ENCODE measurements at places on chromosomes 3 and 15.
A peak's percentile ranks its signal among the peaks of the same experiment; 100 is the strongest.

GRCh38 chr3:170484869-170485268 is 66.2 kb downstream of the CLDN11 start:
- DNase-seq: no peak

DNA sequence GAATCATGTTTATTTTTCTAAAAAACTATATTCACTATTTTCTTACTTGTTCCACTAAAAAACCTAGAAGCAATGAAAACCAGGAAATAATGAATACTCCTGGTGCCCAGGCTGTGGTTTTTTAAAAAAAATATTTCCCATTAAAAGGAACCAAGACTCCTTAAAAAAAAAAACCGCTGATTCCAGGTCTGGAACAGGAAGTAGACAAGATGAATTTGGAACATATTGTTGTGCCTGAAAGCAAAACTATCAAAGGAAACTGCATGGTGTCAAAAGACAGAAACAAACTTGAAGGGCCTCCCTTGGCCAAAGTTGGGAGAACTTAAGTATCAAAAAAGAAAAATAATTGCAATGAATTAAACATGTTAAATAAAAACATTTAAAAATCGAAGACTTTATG is 245.3 kb upstream of the P2RY1 start:
- no peak for DNase-seq

DNA sequence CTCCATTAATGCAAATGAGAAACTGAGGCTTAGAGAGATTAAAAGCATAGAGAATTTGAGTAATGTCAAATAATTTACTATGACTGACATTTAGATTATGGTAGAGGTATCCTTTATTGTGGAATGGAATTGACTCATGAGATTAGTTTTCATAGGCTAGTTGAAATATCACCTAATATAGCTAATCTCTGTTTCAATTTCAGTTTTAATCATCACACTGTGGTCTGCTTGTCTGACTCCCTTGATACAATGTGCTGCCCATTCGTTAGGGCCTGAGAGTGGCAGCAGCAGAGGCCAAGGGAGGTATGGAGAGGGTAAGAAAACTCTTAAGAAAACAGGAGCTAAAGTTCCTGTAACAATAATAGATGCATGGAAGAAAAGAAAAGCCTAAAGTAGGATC is 13.2 kb upstream of the ZBTB20 start:
- no peak for DNase-seq

GRCh38 chr15:35290301-35290721 is 205.2 kb upstream of the NANOGP8 start:
- no peak for DNase-seq

GRCh38 chr3:115602194-115602593 is 21.1 kb upstream of the GAP43 start:
- no peak for DNase-seq

GRCh38 chr3:169283951-169284350 is 379.6 kb downstream of the MECOM start:
- no peak for DNase-seq

DNA sequence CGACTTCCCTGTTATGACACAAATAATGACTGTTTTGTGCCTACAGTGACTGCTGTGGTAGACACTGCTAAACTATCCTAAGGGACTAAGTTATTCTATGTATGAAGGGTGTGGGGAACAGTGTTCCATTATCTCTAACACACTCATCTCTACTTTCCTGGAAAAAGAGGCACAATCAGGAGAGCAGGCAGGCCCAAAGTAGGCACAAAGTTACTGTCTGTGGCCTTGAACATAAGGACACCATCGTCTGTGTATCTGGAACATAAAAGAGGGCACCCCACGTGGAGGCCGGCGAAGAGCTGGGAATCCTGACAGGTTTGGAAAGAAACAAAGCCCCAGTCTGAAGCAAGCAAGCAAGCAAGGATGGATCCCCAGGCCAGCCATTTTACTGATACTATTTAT is 1.5 kb downstream of the ABCC5 start:
- no peak for DNase-seq

GRCh38 chr3:16290827-16291196 is 25.8 kb downstream of the OXNAD1 start:
- no peak for DNase-seq

- no peak for DNase-seq
These were observed 12.3 kb upstream of the EHD4 start for GRCh38 chr15:41984622-41985021.

DNA sequence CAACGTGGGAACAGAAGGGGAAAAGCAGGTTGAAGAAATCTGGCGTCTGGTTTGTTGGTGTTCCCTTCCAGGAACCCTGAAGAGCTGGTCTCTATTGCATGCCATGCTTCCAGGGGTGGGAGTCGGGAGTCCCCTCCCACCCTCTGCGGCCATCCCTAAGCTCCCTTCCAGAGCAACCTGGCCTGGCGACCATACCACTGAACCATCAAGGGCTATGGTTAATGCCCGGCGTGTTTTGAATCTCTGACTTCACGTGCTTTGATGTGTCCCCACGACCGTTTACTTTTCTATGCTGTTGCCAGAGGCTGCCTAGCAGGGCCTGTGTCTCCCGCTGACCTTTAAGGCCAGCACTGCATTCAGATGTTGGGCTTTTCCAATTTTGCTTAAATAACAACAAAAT is 696 bp upstream of the SNRK start:
- DNase-seq: peak; percentile 14

GRCh38 chr15:98905963-98906711 is 101.5 kb downstream of the PGPEP1L start:
- no peak for DNase-seq

DNA sequence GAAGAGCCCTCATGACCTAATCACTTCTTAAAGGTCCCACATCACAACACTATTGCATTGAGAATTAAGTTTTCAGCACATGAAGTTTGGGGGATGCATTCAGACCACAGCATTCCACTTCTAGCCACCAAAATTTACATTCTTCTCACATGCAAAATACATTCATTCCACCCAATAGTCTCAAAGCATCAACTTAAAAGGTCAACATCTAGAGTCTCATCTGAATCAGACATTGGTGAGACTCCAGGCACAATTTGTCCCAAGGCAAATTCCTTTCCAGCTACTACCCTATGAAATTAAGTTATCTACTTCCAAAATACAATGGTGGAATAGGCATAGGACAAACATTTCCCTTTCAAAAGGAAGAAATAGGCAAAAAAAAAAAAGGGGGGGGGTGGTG is 64.9 kb downstream of the PLSCR2 start:
- DNase-seq: no peak

DNA sequence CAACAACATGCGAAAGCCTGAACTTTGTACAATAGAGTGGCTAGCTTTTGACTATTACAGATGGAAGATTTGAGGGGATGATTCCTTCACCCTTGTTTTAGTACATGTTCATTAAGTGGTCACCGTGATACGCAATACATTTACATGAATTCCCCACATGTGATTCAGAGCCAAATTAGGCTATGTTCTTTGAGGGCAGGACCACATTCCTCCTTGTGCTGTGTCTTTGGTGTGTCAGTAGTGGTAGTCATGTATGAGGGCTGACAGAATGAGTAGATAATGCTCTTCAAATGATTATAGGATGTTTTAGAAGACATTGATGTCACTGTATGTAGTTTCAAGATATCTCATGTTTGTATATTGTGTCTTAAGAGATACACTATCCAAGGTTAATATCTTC is 12.1 kb downstream of the PTPRG start:
- DNase-seq: no peak
